AG04449 (cell line): ENCODE measurements at places on chromosomes 12 and 14.

GRCh38 chr12:21527451-21528180 lies 1.5 kb downstream of the SPX start:
- no peak for DNase-seq

DNA sequence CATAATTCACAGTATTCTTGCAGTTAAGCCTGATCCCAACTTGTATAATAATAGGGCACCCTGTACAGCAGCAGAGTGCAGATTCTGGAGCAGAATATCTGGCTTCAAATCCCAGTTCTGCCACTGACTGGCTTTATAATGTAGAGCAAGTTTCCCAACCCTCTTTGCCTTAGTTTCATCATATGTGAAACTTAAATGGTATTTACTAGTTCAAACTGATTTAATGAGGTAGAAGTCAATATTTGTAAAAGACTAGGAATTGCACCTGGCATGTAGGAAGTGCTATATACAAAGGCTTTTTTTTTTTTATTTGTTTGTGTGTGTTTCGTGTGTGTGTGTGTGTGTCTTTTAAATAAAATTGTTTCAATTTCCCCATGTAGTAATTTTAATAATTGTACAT lies 125.9 kb downstream of the CCER1 start:
- no peak for DNase-seq

DNA sequence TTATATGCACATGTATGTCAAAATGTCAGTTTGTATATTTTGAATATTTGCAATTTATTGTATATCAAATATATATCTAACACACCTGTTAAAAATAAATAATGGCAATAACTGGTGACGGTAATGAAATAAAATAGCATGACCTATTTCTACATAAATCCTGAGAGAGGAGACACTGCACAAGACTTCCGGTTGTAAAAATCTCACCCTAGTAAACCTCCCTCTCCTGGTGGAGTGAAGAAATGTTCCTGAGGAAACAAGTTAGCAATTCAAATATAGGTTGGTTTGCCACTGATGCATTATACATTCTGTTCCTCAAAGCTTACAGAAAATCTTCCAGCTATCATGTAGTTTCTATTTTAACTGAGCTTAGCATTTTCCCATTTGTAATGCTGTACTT lies 166.1 kb upstream of the SYT10 start:
- no peak for DNase-seq

DNA sequence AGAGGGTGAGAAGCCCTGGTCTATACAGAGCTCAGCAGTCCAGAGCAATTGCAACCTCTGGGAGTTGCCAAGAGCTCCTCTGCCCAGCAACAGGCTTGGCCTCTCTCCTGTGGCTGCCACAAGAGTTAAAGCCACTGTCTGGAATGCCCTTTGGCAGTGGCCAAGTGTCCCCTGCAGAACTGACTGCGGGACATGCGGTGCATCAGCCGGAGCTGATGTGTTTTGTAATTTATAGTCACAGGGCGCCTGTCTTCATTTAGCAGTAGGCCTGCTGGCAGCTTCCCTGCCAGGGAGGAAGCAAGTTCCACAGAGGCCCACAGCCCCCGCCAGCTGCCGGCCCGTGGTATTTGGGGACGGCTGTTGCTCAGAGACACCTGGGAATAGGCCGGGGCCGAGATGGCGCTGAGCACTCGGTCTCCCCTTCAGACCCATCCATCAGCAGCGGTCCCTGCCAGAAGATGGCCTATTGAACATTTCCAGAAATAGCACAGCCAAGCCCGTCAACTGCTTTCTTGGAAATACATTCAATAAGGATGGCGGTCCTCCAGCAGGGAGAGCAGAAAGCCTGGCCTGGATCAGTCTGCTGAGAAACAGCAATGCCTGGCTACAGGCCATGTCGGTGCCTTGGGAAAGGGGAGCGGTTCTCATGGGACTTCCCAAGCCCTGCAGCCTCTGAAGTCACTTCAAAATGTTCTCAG lies 217.4 kb downstream of the CRADD start:
- DNase-seq: no peak

GRCh38 chr12:73659802-73660201 lies 877.8 kb upstream of the ATXN7L3B start:
- no peak for DNase-seq

DNA sequence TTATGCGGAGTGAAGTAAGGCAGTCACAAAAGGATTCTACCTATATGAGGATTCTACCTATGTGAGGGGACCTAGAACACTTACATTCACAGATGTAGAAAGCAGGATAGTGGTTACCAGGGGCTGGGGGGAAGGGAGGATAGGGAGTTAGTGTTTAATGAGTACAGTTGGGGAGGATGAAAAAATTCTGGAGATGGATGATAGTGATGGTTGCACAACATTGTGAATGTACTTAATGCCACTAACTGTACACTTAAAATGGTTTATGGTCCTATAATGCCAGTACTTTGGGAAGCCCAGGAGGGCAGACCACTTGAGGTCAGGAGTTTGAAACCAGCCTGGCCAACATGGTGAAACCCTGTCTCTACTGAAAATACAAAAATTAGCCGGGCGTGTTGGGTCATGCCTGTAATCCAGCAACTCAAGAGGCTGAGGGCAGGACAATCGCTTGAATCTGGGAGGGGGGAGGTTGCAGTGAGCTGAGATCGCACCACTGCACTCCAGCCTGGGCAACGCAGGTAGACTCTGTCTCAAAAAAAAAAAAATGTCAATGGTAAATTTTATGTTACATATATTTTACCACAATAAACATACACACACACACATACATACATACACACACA lies 25.4 kb downstream of the SVOP start:
- DNase-seq: no peak

DNA sequence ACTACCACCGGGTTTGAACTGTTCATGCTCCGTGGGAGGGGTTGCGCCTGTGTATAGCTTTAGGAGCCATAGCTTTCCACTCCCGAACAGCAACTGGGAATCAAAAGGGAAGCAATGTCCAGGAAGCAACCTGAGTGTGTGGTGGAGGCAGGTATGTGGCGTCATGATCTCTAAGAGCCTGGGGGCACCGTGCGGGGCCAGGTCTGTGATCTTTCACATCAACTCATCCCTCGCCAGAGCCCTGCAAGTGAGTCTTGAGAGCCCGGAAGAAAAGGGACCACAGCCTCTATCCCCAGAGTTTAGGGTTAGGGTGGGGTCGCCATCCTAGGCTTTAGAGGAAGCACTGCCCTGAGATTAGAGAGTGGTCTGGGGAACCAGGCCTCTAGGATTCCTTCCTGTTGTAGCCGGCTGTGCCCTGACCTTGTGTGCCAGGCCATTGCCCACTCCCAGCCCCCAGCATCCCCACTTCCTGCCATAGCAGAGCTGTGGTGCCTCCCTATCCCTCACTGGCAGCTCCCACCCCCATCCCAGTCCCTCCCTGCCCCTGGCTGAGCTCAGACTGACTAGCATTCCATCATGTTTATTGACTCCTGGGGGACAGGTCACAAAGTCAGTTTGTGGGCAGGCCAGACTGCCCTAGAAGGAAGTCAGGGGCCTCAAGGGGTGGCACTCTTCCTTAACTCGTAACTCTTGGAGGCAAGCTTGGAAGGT lies 745 bp upstream of the ADCY4 start:
- no peak for DNase-seq

GRCh38 chr12:6342140-6342889 lies 439 bp upstream of the TNFRSF1A start:
- DNase-seq: no peak

- peak; percentile 70 for DNase-seq
These were observed 37.2 kb downstream of the ATP2B1 start for GRCh38 chr12:89671469-89671868.

DNA sequence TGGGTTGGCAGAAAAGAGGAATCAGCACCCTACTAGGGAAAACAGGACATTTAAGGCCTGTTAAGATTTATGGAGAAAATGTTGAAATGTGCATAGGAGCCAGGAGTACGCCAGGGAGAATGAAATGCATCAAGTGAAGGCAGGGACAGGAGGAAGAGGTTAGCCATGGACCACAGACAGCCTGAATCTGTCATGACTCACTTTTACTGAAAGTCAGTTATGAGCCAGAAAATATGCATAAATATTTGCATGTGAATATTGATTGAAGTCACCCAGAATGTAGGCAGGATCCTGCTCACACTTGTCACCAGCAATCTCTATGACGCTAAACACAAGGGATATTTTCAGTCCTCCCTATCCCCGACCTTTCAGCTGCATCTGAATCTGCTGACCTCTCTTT lies 25.1 kb upstream of the CDK17 start:
- DNase-seq: peak; percentile 87

GRCh38 chr14:43479596-43480195 lies 1027.4 kb downstream of the FSCB start:
- DNase-seq: no peak

DNA sequence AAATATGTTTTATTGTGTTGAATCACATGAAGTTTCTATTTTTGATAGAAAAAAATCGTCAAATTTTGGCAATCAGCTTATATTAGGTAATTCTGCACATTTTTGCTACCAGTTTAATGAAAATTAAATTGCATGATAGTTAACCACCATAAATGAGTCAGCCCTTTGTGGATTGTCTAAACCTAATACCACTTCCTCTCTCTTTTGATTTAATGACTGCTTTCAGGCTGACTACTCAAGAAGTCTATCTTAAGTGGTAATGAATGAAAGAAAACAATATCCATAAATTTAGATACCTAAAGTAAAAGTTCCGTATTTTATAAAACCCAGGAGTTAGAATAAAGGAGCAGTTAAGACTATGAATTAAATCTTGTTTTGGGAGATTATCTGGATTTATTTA lies 450.5 kb downstream of the TMEM117 start:
- peak; percentile 1 for DNase-seq

- no peak for DNase-seq
These were observed 60.8 kb downstream of the SDR9C7 start for GRCh38 chr12:56873382-56873781.

DNA sequence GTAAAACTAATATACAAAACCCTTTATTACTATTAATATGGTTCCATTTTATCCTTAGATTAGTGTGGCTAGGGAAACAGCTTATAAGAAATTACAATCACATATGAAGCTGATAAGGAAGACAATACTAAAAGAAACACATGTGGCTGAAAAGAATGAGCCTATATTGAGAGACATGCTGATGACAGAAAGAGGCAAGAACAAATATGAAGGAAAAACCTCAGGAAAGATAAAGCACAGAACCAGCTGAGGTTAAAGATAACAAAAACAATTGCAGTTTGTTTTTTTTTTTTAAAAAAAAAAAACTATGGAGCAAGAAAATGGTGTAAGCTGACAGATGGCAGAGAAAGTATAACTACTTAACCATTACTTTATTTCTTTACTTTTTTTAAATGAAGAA lies 69.2 kb upstream of the OSBPL8 start:
- DNase-seq: no peak

DNA sequence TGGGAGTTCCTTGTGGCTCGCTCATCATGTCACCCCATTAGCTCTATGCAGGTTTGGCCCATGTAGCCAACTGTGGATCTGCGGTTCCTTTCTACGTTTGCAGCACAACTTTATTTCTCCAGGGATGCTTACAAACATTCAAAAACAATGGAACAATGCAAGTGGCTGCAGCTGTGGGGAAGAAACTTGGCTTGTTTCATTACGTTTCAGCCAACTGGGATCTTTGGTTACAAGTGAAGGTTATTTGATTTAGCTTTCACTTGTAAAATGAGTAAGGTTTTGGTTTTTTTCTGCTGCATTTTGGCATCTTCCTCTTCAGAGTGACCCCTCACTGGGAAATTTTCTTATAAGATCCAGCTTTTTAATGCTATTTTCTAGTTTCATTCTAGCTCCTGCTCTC lies 105.9 kb downstream of the PLXNC1 start:
- DNase-seq: no peak

GRCh38 chr12:77682488-77682887 lies 148.2 kb upstream of the NAV3 start:
- no peak for DNase-seq

DNA sequence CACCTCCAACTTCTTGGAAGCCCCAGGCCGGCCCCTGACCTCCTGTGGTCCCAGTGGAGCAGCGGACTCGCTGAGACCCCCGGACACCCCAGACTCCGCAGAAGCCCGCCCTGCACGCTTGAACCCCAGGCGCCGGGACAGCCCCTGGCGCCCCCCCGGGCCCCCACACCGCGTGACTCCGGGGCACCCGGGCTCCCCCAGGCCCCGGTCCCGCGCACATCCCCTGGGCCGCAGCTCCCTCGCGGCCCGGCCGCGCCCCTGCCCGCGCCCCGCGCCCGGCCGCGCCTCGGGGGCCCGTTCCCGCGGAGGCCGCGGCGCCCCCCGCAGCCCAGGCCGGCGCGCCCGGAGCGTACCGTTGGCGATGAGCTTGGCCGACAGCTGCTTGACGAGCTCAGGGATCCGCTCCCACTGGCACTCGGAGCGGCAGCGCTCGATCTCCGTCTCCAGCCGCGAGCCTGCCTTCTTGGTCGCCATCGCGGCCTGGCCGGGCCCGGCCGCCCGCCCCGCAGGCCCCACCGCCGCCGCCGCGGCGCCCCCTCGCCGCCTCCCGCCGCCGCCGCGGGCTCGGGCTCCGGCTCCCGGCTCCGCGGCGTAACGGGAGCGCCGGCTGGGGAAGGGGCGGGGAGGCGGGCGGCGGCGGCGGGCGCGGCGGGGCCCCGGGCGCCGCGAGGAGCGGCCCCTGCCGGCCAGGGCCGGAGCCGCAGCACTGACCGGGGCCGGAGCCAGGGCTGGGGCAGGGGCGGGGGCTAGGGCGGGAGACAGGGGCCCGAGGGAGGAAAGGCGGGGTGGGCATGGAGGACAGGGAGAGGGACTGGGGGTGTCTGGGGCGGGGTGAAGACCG lies at the start of gene TTC7B:
TTC7B (minus strand) TSS at position 609 of the 841 bp plus-strand sequence; CDS start at position 474, 135 bp downstream.
- DNase-seq: no peak

GRCh38 chr14:99213101-99213500 lies 58.9 kb downstream of the BCL11B start:
- DNase-seq: peak; percentile 17

GRCh38 chr12:65663648-65664047 lies 160.6 kb upstream of the HMGA2 start:
- no peak for DNase-seq

DNA sequence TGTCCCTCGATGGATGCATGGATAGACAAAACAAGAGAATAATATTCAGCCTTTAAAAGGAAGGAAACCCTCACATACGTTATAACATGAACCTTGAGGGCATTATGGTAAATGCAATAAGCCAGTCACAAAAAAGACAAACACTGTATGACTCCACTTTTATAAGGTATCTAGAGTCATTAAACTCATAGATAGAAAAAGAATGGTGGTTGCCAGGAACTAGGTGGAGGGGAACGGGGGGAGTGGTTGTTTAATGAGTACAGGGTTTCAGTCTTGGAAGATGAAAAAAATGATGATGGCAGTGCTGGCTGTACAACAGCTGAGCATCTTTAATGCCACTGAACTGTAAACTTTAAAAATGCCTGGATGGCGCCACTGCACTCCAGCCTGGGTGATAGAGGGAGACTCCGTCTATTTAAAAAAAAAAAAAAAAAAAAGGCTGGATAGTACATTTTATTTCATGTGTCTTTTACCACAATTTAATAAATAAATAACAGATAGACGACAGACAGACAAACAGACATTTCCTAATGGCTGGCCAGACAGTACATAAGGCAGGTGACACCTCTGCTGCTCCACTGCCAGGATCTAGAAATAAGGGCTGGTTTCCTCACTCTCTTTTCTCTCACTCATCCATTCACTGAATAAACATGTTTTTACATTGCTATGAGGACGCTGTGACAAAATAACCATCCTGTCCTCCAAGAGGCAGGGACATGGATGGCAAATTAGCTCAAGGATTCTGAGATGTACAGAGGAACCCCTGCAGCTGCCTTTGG lies 118.8 kb downstream of the FOXN3 start:
- DNase-seq: no peak

GRCh38 chr12:67531051-67531450 lies 117.5 kb upstream of the DYRK2 start:
- DNase-seq: no peak
